ENCODE measurements at places on chromosomes 1 and 21. TPM values are rescaled to one million over a fixed set of nuclear protein-coding genes. Genes with fewer than 3 reads are reported as not detected.

The CELA2B gene
- polyA plus RNA-seq, result not detected

The FAM151A gene
- not detected for polyA plus RNA-seq

The FABP3 gene
- 242 TPM for polyA plus RNA-seq

The PSRC1 gene
- polyA plus RNA-seq, result not detected

The CD53 gene
- not detected for polyA plus RNA-seq

The SMIM1 gene
- not detected for polyA plus RNA-seq
